ENCODE measurements at places on chromosomes 3 and 15.

- DNase-seq: no peak
Measured at GRCh38 chr3:36784138-36784635, 19.8 kb upstream of the DCLK3 start.

DNA sequence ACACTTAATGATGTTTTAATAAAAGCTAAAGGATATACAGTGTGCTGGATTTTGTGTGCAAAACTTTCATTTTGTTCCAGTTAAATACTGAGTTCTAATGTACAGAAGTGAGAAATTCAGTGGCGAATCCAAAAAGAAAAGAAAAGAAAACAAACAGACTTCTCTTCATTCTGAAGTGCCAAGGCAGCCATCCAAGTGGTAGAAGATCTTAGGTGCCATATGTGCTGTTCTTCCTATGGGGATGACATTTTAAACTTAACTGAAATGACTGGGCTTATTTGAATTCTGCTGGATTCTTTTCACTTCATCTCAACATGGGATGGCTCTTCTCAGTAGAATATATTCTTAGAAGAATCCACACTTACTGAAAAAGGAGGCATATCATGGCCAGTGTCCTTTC, 416.5 kb downstream of the ROBO2 start:
- DNase-seq: no peak

- no peak for DNase-seq
Measured at GRCh38 chr3:184583578-184584451, 22.2 kb downstream of the EPHB3 start.

DNA sequence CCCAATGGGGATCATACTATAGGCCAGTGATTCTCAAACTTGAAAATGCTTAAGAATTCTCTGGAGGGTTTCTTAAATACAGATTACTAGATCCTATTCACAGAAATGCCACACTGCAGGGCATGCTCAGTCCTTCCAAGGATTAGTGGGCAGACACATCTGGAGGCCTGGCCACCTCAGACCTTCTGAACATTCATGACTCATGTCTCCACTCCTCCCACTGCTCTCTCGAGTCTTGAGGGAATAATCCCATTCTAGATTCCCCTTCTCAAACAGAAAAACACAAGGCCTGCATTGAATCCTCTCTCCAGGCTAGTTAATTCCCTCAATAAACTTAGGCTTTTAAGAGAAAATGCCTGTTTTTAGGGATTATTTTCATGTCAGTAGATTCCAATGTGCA, 22.1 kb downstream of the ZNF621 start:
- DNase-seq: no peak

- DNase-seq: no peak
Measured at GRCh38 chr3:42660898-42661297, 7.4 kb downstream of the ZBTB47 start.

GRCh38 chr15:58793862-58794261, 22.8 kb downstream of the MINDY2 start:
- DNase-seq: no peak

- DNase-seq: no peak
Measured at GRCh38 chr3:106714400-106714799, 662.8 kb upstream of the CCDC54 start.
